ENCODE measurements at places on chromosomes 5 and 9. TPM values are rescaled to one million over a fixed set of nuclear protein-coding genes. Genes with fewer than 3 reads are reported as not detected.

ACOT12 gene
- not detected for total RNA-seq

SLC6A7 gene
- total RNA-seq, result not detected

PCDH1 gene
- 24.2 TPM for total RNA-seq

DOCK2 gene
- 0.89 TPM for total RNA-seq

UBQLN1 gene
- total RNA-seq, result 128 TPM

DMRTA1 gene
- not detected for total RNA-seq

PPP2R2B gene
- not detected for total RNA-seq

GABRA6 gene
- total RNA-seq, result not detected

FCN2 gene
- not detected for total RNA-seq

WDR38 gene
- total RNA-seq, result not detected

ANKRD33B gene
- total RNA-seq, result 10.9 TPM

THOC3 gene
- 111 TPM for total RNA-seq

GRCh38 chr5:180540050-180540694 is 46.0 kb downstream of the CNOT6 start:
- no peak for DNase-seq

- DNase-seq, result no peak
These were observed 166.2 kb downstream of the HSD17B3 start for GRCh38 chr9:96135753-96136290.

- DNase-seq, result no peak
These were observed 7.4 kb upstream of the ENTPD8 start for GRCh38 chr9:137448602-137448962.

- DNase-seq, result no peak
These were observed 159.4 kb downstream of the PIK3R1 start for GRCh38 chr5:68374796-68375518.

DNA sequence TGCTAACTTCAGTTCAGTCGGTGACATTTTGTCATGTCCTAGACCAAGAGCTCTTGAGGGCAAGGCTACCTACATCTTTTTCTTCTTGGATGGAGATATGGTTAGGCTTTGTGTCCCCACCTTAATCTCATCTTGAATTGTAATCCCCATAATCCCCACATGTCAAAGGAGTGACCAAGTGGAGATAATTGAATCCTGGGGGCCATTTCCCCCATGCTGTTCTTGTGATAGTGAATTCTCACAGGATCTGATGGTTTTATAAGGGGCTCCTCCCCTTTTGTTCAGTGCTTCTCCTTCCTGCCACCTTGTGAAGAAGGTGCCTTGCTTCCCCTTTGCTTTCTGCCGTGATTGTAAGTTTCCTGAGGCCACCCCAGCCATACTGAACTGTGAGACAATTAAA is 2.1 kb upstream of the CFAP90 start:
- no peak for DNase-seq

GRCh38 chr5:81883371-81883770 is 88.5 kb upstream of the ATG10 start:
- no peak for DNase-seq

- no peak for DNase-seq
These were observed 83.9 kb upstream of the SLCO6A1 start for GRCh38 chr5:102582696-102583095.

DNA sequence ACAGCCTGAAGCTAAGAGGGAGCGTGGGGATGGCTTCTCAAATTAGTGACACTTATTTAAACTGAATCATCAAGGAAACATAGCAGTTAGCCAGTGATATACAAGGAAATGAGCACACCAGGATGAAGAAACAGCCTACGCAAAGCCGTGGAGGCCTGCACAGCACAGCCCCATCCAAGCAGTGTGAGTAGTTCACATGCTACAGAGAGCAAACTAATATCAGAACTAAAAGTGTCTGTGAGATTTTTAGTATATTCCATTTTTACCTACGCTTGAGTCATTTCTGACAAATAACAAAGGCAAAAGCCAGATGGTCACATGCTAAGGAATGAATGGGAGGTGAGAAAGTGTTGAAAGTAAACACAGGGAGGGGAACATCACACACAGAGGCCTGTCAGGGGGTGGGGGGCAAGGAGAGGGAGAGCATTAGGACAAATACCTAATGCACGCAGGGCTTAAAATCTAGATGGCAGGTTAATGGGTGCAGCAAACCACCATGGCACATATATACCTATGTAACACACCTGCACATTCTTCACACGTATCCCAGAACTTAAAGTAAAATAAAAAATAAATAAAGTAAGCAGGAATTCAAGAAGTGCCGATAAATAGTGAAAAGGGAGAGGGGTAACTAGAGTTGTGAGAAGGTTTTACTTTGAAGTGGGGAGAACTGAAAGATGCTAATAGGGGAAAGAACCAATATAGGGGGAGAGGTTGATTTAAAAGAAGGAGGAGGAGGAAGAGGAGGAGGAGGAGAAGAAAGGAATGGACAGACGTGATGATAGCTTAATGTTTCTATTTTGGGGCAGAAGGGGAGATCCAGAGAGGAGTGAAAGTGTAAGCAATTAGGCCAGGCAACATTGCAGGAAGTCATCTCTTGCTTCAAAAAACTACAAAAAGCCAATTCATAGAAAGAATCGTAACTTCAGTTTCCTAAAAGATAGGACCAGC is 100.9 kb upstream of the PTGER4 start:
- DNase-seq, result no peak

DNA sequence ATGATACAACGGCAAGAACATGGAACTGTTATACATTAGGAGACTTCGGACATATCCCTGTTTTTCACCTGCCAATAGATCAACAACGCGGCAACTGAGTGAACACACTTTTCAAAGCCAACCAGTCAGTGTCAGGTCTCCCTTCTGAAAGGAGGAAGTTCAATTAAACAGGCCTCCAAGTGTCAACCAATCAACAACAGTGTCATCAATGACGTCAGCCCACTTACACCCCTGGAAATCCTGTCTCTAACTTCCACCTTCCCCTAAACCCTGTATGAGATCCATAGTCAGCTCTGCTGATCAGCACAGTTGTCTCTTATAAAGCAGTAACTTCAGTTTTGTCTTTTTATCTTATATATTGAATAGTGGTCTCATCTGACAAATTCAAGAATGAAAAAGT is 36.6 kb downstream of the DMRT3 start:
- no peak for DNase-seq

DNA sequence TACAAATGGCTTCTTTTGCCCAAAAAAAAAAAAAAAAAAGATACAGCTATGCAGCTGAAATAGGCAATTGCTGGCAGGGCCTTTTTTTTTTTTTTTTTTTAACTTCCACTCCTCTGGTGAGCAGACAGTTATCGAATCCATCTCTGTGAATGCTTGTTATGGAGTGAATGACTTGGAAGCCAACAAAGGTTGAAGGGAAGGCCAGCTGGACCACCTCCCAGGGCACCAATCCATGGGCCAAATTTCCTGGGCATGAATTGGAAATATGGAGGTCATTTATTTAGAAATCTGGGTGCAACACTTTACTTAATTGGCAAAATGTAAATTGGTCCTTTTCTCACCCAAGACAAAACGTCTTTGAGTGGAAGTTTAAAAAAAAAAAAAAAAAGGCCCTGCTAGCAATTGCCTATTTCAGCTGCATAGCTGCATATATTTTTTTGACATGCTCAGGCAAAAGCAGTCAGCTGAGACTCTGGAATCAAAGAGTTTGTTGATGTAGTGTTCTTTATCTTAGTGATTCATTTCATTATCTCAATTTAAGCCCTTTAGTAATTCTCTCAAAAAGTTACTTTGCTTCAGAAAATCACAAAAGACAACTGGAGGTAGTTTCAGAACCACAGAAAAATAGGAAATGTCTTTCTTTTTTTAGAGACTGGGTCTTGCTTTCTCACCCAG is 392.2 kb upstream of the KLF4 start:
- DNase-seq, result no peak

DNA sequence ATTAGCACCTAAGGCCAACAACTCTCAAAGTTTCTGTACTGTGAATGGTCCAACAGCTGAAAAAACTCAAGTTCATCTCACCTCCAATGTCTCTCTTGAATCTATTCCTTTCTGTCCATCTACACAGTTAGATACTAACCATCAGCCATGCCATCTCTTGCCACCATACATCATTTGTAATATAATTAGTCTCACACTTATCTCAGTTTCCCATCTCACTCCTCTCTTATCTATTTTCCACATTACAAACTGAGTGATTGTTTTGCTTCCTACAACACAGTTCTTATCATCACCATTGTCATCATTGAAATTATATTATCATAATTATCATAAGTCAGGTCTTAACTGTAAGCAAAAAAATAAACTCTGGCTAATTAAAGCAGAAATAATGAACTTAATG is 393.9 kb downstream of the PRELID2 start:
- DNase-seq, result no peak

DNA sequence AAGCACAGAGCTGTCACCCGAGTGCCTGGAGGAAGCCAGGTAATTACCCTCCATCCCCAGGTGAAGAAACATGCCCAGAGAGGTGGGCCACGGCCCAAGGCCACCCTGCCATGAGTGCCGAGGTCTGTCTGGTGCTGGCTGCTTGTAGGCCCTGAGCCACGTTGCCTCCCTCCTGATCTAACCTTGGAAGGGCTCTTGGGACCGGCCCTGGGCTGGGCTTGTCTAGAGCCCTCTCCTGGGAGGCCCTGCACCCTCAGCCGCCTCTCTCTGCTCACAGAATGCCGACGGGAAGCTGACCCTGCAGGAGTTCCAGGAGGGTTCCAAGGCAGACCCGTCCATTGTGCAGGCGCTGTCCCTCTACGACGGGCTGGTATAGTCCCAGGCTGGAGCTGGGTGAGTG is 39.4 kb upstream of the HMCN2 start:
- no peak for DNase-seq

DNA sequence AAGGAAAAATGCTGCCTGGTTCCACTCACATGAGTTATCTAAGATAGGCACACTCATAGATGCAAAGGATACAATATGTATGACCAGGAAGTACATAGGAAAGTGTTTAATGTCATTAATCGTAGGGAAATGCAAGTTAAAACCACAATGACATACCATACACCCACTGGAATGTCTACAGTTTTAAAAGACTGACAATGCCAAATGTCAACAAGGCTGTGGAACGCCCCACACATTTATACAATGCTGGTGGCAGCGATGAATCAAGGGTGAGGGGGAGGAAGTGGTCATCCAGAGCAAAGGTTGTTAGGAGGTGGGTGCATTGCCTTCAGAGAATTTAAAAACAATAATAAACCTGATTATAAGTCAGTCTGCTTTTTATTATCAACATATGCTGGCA is 437.8 kb downstream of the ARHGEF28 start:
- no peak for DNase-seq

DNA sequence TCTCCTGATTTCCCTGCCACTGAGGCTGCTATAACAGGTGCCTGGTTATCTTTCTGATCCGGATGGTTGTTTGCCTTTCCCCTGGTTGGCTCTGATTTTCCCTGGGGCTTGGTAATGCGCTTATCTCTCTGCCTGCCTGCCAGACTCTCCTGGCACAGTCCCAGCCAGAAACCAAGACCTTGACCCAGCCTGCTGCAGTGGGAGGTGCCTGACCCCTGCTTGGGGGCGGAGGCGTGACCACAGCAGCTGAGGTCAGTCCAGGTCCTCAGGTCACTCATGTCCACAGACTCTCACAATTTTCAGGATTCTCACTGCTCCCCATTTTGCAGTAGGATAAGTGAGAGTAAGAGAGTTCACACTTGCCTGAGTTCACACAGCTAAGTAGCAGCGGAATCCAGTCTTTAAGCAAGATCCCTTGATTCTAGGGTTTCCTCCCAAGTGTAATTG is 24.4 kb upstream of the SYNPO start:
- no peak for DNase-seq

GRCh38 chr5:145090115-145090514 is 745.0 kb downstream of the PRELID2 start:
- DNase-seq, result no peak

- peak; percentile 82 for DNase-seq
These were observed 40.4 kb upstream of the GADD45G start for GRCh38 chr9:89564346-89564878.

DNA sequence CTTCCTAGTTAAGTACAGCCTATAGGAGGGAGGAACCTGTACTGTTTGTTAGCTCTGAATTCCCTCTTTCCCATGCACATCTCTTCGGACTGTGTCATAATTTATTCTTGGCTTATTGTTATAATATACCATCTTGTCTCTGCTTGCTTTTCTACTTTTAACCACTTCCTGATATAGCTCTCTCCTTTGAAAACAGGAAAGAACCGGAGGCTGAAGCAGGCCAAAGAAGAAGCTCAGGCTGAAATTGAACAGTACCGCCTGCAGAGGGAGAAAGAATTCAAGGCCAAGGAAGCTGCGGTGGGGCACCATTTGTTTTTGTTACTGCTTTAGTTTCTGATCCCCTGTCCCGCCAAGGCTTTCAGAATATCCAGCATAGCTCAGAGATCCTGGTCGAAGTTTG is 4.8 kb downstream of the ATP6V1G1 start:
- no peak for DNase-seq

All from HCT116 (cell line).